Heart left ventricle (tissue), 16 donors: ENCODE measurements at places on chromosomes 11 and 22. TPM values are rescaled to one million over a fixed set of nuclear protein-coding genes. Genes with fewer than 3 reads are reported as not detected.

MN1 gene
- 5.5 TPM for total RNA-seq

ARHGAP8 gene
- total RNA-seq, result 0.28 TPM

- DNase-seq, result peak; percentile 55
Measured at GRCh38 chr22:38454353-38455075, 485 bp downstream of the KCNJ4 start.

GRCh38 chr22:45034821-45035220 is 25.0 kb upstream of the PHF21B start:
- DNase-seq, result no peak

- DNase-seq, result no peak
Measured at GRCh38 chr11:13972944-13973343, 10.4 kb downstream of the SPON1 start.
